Eye (tissue), 1 donor: ENCODE measurements at places on chromosomes 4 and X.

DNA sequence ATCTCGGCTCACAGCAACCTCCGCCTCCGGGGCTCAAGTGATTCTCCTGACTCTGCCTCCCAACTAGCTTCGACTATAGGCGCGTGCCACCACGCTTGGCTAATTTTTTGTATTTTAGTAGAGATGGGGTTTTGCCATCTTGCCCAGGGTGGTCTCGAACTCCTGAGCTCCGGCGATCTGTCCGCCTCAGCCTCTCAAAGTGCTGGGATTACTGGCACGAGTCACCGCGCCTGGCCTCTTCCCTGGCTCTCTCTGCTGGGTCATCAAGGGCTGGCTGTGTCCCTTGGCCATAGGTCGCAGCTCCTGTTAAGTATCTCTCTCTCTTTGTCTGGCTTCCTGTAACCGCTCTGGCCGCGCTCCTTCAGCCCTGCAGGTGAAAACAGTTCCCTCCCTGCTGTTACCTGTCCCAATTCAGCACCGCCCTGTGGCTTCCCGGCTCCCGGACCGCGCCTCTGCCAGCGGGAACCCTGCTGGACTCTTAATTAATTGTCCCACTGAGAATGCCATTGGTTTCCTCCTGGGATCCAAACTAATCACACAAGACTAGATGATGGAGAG is 1.3 kb upstream of the RGS12 start:
- DNase-seq: no peak

GRCh38 chr4:186957952-186958555 is 234.4 kb upstream of the FAT1 start:
- DNase-seq: no peak

DNA sequence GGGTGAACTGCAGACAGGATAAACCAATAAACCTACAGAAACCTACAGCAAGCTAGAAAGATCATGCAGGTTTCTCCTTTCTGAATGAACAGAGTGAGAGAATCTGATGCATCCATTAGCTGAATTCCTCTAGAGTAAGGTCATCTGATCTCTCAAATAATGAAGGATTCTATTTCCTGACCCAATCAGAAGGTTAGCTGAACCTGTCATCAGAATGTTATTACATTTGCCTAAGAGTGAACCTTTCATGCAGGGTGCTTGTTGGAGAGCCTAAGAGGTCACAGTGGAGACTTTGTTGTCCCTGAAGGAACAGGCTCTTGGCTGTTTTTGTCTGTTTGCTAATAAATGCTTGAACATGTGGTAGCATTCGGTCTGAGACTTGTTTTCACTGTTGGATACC is 24.0 kb downstream of the MEPE start:
- no peak for DNase-seq

DNA sequence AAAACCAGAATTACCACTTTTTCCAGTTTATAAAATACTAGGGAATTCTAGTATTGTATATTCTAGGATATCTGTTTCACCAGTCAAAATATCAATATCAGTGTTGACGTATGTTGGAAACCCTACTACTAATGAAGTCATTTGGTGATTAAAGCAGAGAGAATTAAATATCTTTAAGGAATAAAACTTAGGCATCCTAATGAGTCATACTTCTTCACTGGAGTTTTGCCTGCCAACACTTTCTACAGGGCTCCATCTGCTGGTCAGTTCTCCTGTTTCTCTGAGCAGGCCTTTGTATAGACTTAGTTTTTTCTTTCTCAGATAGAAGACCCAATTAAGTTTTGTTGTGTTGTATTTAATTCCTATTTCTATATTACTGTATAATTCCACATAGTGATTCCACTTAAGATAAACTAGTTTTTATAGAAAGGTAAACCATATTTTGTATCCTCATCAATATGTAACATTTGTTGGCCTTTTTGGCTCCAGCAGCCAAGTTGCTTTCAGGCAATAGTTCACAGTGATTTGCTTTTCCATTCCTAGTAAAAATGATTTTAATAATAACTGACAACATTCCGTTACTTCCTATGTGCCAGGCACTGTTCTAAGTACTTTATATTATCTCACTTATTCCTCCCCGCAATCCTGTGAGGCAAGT is 3.5 kb downstream of the AP1AR start:
- peak; percentile 86 for DNase-seq

GRCh38 chr4:23819041-23819511 is 70.8 kb downstream of the PPARGC1A start:
- no peak for DNase-seq

DNA sequence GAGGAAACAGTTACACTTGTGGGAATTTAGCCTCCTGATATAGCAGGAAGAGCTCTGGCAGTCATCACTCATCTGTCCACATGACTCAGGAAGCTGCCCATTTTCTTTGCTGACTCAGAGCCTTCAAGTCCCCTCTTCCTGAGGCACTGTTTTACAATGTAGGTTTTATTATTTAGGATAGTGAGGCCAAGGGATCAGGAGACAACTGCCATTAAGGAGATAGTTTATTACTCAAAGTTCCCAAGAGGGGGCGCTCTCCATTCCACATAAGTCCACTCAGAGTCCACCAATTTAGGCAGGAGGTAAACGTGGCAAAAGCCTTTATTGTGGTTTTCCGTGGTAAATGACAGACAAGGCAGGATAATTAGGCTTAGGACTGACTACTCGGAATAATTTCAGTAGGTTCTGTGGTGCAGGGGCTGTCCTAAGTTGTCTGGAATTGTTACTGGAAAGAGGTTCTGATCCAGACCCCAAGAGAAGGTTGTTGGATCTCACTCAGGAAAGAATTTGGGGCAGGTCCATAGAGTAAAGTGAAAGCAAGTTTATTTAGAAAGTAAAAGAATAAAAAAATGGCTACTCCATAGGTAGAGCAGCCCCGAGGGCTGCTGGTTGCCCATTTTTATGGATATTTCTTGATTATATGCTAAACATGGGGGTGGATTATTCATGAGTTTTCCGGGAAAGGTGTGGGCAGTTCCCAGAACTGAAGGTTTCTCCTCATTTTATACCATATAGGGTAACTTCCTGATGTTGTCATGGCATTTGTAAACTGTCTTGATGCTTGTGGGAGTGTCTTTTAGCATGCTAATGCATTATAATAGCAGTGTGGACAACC is 96.0 kb upstream of the RAB40AL start:
- no peak for DNase-seq

DNA sequence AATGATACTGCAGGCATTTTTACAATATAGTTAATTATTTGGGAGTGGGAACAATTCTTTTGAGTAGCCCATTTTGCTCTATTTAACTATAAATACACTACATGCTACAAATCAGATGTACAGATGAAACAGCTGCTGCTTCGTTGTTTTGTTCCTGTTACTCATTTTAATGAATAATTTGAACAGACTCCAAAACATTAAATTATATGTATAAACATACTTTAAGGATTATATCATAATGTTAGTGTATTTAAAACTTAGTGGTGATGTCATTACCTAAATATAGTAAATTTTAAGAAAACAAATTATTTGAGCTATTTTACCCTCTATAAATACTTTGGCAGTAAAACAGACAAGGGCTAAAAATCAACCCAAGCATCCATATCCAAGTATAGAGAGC is 60.7 kb downstream of the GAB1 start:
- DNase-seq: no peak
